ENCODE measurements at places on chromosomes 5 and 9.

- DNase-seq: no peak
Measured at GRCh38 chr9:87035879-87036278, 88.6 kb upstream of the GAS1 start.

- no peak for DNase-seq
Measured at GRCh38 chr5:141866096-141866495, 12.1 kb downstream of the PCDH1 start.

GRCh38 chr9:22214021-22214420 lies 204.9 kb upstream of the CDKN2B start:
- DNase-seq: no peak

GRCh38 chr9:86860006-86860405 lies 87.3 kb downstream of the GAS1 start:
- DNase-seq: no peak

- DNase-seq: no peak
Measured at GRCh38 chr5:140219068-140219991, 44.3 kb downstream of the CYSTM1 start.

- no peak for DNase-seq
Measured at GRCh38 chr9:108973895-108974294, 39.4 kb downstream of the CTNNAL1 start.

GRCh38 chr5:124627815-124628595 lies 118.4 kb downstream of the ZNF608 start:
- DNase-seq: no peak

GRCh38 chr9:118785456-118785855 lies 583.8 kb downstream of the BRINP1 start:
- no peak for DNase-seq

GRCh38 chr5:127536687-127537086 lies 19.2 kb downstream of the PRRC1 start:
- no peak for DNase-seq

DNA sequence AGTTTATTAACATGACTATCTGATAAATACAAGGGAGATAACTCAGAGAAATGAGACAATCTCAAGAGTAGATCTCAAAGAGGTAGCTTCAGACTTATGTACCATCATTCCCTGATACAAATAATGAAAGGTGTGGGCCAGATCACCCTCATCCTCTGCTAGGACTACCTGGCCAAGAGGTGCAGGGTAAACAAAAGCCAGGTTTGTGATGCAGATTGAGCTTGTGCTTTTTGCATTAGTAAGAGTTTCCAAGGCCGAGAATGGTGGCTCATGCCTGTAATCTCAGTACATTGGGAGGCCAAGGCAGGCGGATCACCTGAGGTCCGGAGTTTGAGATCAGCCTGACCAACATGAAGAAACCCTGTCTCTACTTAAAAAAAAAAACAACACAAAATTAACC lies 8.9 kb upstream of the SPIN1 start:
- DNase-seq: no peak

GRCh38 chr5:91156242-91156641 lies 226.9 kb downstream of the ARRDC3 start:
- no peak for DNase-seq

DNA sequence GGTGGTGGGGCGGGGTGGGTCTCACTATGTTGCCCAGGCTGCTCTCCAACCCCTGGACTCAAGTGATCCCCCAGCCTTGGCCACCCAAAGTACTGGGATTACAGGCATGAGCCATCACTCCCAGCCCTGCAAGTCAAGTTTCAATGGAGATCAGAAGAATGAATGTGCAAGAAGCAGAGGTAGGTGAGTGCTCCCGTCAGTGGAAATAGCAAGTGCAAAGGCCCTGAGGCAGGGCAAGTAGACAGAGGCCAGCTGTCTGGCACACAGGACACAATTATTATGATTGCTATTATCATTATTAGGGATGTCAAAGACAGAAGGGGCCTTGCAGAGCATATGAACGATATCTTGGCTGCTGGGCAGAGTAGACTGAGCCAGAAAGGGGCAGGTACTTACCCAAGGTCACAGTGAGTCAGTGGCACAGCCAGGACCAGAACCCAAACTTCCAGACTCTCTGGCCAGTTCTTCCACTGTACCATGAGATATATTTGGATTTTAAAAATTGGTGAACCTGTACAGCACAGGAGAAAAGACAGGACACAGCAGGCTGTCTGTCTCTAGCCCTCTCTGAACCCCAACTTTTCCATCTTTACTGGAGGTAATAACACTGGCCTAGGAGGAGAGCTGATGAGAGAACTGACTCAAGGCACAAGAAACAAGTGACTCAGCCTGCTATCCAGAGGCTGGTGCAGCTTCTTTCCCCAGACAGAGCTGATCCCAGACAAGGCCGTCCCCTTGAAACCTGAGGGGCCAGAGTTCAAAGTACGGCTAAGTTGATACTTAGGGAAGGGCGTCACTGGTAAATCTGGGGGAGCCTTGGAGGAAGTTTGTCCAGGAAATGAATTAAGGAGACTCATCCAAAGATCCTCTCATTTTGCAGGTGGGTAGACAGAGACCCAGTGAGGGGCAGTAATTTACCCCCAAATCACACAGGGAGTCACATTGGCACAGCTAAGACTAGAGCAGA lies 1.4 kb downstream of the HDHD3 start:
- DNase-seq: no peak

DNA sequence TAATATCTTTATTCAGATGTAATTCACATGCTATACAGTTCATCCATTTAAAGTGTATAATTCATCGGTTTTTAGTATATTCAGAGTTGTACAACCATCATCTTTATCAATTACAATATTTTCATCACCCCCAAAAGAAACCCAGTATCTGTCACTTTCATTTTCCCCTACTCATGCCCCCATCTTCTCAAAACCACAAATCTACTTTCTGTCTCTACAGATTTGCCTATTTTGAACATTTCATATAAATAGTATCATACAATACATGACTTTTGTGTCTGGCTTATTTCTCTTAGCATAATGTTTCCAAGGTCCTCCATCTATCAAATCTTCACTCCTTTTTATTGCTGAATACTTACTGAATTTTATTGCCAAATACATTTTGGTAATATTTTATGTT lies 305.1 kb upstream of the SGCD start:
- no peak for DNase-seq

DNA sequence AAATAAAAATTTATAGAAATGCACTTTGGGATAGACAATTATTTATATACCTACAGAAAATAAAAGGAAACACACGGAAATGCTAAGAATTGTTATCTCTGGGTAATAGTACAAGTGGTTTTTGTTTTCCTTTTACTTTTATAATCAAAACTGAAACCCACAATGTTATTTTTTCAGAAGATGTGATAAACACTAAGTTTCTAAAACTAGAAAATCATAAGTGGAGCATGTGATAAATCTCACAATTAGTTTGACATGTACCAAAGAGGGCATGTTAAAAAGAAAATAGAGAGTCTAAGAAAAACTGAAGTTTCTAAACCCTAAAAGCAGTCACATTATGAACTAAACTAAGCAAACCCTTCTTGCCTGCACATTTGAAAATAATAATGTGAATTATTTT lies 61.1 kb downstream of the OXCT1 start:
- no peak for DNase-seq

DNA sequence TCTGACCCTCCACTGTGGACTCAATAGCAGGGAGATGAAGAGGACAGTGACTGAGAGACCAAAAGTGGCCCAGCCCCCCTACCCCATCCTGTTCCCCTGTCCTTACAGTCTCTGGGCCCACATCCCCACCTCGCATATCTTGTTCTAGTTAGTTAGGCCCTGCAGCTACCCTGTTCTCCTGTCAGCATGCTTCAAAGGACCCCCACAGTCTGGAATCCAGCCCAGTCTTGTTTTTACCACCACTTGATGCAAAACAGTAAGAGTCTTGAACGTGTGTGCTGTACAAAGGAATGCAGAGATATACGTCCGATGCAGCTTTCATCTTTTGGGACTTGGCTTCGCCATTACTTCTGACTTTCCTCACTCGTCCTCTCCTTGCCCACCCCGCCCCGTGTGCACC lies 12.2 kb upstream of the POMT1 start:
- no peak for DNase-seq

GRCh38 chr9:70034271-70034711 lies 9.4 kb upstream of the MAMDC2 start:
- no peak for DNase-seq

DNA sequence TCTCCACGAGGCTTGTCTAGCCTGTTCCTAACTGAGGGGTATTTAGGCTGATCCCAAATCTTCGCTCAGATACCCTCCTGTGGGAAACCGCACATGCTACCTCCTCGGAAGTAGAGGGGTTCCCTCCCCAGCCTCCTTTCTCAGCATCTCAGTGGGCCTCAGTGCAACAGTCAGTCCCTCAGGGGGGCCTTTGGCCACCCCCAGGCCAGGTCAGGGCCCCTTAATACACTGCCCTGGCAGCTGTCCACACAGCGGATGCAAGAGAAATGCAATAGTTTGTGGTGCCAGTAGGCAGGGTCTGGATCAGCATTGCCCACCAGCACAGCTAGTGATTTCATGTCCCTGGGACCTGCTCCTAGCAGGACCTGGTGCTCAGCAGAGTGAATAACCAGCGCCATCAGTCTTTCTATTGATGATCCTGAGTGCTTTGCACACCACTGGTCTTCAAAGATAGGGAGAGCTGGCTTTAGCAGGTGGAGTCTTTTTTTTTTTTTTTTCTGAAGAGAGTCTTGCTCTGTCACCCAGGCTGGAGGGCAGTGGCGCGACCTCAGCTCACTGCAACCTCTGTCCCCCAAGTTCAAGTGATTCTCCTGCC lies 7.5 kb downstream of the PLPP7 start:
- DNase-seq: no peak

DNA sequence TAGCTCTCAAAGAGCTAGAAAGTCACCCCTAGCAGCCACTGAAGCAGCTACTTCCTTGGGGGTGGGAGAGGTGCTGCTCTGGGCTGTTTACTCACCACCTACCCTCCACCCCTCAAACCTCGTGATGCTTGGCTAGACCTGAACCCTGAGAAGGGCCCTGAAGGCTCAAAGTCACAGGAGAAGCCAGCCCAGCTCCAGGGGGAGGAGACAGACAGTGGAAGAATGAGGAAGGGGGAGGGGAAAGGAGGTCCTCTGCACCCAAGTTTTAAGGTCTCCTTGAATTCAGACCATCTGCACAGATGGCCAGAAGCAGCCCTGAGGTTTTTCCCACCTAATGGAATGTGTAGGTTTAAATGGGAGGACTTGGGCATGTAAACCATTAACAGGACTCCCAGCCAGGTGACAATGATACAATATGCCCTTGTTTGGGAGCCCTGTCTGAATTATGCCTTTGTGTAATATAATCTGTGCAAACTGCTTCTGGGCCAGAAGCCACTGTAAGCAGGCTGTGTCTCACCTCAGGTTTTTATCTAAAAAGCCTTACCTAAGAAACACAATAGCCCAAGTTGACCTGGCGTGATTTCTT lies 180.5 kb downstream of the PIK3R1 start:
- no peak for DNase-seq

- DNase-seq: no peak
Measured at GRCh38 chr9:134055981-134056461, 11.8 kb downstream of the BRD3 start.

DNA sequence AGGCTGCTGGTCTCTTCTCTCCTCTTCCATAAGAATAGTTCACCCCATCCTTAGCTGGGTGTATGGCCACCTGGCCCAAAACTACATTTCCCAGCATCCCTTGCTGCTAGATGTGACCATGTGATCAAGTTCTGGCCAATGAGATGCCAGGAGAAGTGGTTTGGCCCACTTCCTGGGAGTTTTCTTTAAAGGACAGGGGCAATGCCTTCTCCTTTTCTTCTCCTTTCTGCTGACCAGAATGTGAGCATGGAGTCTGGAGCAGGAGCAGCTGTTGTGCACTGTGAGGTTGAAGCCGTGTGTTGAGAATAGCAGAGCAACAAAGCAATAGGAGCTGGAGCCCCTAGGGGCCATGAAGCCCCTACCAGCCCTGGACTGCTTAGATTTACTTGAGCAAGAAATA lies 36.8 kb downstream of the C9orf50 start:
- peak; percentile 54 for DNase-seq

- DNase-seq: no peak
Measured at GRCh38 chr9:128061275-128061960, 5.7 kb downstream of the NAIF1 start.

GRCh38 chr9:33778700-33779351 lies 16.5 kb upstream of the PRSS3 start:
- DNase-seq: no peak

GRCh38 chr9:16031971-16032370 lies 479.1 kb downstream of the CCDC171 start:
- no peak for DNase-seq

GRCh38 chr9:91419222-91420191 lies 4.1 kb downstream of the NFIL3 start:
- DNase-seq: peak; percentile 56

GRCh38 chr9:111297066-111297824 lies 32.8 kb downstream of the OR2K2 start:
- no peak for DNase-seq

- DNase-seq: peak; percentile 47
Measured at GRCh38 chr5:95858023-95858461, 35.5 kb upstream of the GLRX start.

DNA sequence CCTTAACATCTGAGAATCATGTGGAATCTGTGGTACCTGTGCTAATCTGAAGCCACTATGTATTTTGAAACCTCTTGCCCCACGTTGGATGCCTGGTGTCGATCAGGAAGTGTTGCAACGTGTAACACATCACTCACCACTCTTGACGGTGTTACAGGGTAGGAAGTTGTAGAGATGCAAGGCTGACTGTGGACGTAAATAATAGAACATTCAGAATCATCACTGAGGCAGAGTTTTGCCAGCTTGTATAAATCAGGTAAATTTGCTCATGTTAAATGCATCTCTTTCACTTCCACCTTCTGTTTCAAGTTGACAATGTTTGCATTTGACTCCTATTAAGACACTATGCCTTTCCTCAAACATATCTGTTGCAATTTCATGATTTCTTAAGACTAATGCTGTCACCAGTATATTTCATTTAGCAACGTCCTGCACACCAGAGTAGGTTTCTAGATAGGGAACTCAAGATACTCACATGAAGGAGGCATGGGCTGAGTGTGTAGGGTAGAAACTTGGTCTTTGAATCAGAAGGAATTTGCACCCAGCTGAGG lies 38.1 kb downstream of the BASP1 start:
- no peak for DNase-seq

DNA sequence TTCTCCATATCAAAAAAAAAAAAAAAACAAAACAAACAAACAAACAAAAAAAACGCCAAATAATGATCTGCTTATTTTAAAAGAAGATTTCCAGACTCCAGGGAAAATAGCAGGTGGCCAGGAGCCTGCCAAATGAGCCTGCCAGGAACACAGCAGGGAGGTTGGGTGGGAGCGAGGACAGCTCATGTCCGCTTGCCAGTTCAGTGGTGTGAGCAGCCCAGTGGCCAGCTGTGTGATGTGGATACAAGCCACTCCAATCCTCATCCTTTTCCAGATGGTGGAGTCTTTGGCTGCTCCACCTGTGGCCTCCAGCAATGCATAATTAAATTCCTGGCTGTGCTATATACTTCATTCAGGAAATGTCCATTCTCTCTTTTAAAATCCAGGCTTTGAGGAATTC lies 1025.1 kb upstream of the C9orf72 start:
- no peak for DNase-seq

- DNase-seq: no peak
Measured at GRCh38 chr5:37846786-37847310, 7.0 kb upstream of the GDNF start.

Data from SJSA1 (cell line).